ENCODE measurements at places on chromosomes 2 and 18.

- DNase-seq, result no peak
These were observed 189.2 kb downstream of the LAMA1 start for GRCh38 chr18:6928359-6928758.

- DNase-seq, result no peak
These were observed 252.1 kb downstream of the LRATD1 start for GRCh38 chr2:14884651-14885050.

DNA sequence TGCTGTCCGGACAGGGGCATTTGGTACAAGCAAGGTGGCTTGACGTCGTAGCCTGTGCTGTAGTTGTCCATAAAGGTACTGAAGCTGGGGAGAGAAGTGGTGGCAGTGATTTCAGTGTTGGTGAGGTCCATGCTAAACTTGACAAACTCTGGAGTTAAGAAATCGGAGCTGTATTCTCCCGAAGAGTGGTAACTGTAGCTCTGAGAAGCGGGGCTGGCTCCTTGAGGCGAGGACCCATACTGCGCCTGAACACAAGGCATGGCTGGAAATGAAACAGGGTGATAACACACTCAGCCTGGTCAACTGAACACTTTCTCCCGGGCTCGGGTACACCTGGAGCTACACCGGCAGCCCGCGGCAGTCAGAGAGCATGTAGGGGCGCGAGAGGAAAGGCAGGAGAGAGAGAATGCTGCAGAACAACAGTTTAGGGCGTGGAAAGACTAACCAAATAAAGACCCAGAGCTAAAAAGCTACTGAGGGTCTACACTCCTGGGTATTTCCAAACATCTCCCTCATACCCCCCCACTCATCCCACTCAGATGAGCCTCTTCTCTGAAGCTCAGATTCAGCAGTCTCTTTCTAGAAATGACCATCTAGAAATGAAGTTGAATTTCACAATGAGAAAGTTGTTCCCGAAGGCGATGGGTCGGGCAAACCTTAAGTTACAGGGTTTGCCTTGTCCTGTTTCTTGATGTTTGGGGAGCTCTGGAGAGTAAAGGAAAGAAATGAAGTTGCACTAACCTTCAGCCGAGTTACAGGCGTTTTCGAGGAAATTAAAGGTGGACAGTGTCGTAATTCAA, 2.4 kb downstream of the NR4A2 start:
- no peak for DNase-seq

DNA sequence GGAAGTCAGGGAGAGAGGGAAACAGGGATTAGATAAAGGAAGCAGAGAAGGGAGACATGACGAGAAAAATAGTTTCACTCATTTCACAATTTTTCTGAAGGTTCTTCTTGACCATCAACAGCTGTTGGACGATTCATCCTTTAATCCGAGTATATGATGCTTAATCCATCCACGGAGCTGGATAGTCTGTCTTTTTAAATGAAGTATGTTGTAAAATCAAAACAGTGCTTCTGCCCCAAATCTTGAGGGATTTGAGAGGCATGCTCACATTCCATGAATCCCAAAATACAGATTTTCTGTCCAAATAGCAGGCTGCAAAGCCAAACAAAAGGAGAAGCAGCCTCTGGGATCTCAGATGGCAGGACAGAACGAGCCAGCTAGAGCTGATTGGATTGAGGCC, 47.5 kb downstream of the EPAS1 start:
- no peak for DNase-seq

DNA sequence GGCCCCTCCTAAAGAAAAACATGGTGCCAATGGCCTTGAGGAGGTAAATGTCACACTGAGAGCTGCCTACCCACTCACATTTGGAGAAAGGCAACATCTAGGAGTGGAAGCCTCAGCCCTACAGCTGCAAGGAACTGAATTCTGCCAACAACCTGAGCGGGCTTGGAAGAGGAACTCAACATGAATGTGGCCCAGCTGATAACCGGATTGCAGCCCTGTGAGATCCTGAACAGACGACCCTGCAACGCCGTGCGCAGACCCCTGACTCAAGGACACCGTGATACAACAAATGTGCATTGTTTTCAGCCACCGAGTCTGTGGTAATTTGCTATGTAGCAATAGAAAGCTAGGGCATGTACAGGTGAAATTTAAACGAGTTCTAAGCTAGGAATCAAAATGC, 99.4 kb downstream of the MYOM1 start:
- no peak for DNase-seq

DNA sequence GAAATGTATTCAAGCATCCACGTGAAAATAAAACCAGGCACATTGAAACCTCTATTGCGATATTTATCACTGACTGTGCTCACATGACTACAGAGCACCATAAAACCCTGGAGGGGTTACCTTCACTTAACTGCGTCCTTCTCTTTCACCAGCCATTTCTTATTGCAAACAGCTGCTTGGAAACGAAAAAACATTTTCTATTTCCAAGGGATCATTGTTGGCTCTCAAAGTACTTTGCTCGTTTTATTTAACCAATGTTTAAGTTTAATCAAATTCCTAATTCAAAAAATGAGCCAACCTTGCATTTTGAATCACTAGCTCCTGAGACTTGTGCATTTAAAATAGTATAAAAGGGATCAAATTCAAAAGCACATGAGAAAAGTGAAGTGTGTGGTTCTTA, 134.4 kb downstream of the OSR1 start:
- DNase-seq, result no peak

GRCh38 chr2:60837123-60837522, 44.3 kb upstream of the REL start:
- DNase-seq, result no peak

DNA sequence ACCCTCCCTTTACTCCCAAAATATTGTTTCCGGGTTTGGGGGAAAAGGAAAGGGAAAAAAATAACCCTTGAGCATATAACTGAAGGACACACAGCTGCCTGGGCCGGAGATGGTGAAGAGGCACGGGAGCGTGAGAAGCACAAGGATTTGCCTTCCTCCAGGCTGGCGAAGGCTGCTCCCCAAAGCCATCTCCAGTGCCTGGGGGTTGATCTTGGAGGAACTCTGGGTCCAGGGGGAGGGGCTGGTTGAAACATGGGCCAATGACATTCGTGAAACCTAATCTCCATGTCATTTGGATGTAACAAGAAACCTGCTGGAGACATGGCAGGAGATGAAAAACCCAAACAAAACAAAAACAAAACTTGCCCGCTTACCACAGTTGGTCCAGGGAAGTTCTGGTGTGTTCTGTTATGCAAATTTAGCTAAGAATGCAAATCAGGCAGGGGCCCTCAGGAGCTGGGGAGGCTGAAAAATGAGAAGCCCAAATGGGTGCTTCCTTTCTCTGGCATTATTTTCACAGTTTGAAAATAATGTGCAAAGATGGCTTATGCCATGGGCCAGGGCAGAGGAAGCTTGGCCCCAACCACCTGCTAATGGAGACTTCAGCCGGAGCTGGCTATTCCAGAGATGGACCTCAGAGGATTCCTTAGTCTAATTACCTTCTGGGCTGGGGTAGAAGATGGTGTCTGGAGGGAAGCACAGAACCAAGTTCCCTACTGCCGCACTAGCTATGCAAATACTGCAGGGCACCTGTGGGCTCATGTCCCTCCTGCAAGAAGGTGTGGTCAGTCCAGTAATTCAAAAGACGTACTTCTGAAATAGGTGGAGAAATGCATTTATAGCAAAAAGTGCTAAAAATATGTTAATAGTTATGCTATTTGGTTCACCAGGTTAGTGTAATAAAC, 180.9 kb downstream of the BCL2 start:
- no peak for DNase-seq

DNA sequence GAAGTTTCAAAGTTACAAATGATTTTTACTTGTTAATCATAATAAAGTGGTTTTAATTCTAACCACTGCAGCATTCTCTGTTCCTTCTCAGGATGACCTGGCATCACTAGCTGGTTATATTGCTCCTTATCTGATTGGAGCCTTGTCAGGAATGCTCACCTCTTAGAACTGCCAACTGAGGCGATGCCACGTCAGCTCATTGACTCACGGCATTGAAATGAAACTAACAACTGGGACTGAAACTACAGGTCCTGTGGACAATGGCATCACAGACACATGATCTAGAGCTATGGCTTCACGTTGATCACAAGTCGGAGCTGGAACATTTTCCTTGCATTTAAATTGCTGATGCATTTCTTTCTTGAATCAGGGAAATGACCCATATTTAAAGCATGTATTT, 54.9 kb upstream of the MAP2 start:
- no peak for DNase-seq

GRCh38 chr2:33786881-33787280, 187.8 kb upstream of the FAM98A start:
- DNase-seq, result no peak

GRCh38 chr2:38178556-38179419, 102.8 kb upstream of the CYP1B1 start:
- DNase-seq, result no peak

DNA sequence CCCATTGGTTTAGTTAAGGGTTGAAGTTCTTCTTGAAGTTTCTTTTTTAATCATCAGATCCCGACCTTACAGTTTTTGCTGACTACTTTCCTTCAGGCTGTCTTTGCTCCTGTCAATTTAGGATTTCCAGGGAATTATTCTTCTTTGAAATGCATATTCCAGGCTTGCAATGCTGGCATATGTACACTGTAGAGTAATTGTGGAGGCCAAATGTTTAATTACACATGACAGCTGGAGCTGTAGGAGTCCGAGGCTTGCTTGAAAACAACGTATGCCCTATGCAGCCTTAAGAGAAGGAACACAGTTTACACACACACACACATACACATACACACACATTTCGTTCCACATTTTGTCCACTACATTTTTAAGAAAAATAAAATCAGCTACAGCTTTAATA, 602.3 kb downstream of the TMEM182 start:
- DNase-seq, result no peak

DNA sequence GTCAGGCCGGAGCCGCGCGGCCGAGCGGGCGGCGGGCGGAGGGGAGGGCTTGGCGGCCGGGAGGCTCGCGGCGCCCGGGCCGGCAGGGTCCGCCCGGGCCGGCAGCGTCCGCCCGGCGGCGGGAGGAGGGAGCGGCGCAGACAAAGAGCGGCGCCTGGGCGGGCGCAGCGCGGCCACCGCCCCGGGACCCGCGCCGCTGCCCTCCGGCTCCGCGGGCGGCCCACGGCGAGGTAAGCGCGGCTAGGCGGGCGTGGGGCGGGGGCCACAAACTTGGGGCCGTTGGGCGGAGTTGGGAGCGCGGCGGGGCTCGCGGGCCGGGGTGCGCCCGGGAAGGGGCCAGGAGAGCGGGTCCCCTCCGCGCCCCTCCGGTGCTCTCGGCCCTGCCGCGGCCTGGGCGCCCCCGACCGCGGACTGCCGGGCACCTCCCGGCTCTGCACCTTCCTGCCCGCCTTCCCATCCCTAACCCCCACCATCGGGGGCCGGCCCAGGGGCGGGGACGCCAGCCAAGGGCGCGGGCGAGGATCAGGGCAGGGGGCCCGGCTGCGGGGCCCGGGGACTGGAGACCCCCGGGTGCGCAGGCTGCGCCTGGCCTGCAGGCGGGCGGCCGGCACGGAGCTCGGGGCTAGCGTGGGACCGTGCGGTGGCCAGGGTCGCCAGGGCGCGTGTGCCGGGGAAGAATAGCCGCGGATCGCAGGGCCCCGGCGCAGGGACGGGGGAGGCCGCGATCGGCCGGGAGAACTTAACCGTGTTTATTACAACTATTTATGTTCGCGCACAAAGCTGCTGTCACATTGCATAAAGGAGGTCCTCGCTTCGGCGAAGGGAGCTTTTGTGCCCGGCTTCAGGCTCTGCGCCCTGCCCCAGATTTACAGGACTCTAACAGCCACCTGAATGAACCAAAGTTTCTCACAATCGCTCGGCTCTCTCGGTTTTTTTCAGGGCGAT, at the start of gene NCK2:
Gene NCK2, plus strand, starts transcription at position 4 of the 945 bp plus-strand sequence. CDS start 110,152 bp downstream, outside the sequence.
- DNase-seq, result no peak

DNA sequence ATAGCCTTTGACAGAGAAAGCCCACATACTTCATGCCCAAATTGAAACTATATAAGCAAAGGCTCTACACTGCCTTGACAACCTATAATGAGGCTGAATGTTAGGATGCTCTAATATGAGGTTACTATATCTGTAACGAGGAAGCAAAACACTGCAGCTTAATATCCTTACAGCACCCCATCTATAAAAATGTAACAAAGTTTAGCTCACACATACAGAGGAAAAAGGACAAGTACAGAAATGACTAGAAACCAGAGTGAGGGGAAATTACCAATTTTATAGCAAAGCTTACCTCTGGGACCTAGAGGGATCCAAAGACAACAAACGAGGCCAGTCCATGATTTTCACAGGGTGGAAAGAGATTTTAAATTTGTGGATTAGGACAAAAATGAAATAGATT, 138.5 kb downstream of the COL4A4 start:
- no peak for DNase-seq

DNA sequence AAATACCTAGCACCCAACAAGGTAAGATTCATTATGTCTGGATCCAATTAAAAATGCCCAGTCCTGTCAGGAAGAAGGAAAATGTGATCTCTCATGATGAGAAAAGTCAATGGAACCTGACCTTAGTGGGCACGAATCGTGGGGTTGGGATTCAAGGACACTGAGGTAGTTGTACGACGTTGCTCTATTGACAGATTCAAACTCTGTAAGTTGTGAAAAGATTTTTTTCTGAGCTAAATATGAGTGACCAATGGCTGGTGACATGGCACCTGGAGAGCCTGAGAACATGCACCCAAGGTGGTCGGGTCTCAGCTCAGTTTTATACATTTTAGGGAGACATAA, 148.2 kb downstream of the NDUFA10 start:
- DNase-seq, result no peak

Data from activated naive CD8-positive, alpha-beta T cell treated with anti-CD3 and anti-CD28 coated beads, Interleukin-2, amount 50 U/mL, for 16 hours (primary cell).